ENCODE measurements at places on chromosomes 7 and 10.
A peak's percentile ranks its signal among the peaks of the same experiment; 100 is the strongest.

GRCh38 chr10:75207857-75208144 is 2.8 kb upstream of the VDAC2 start:
- no peak for DNase-seq

DNA sequence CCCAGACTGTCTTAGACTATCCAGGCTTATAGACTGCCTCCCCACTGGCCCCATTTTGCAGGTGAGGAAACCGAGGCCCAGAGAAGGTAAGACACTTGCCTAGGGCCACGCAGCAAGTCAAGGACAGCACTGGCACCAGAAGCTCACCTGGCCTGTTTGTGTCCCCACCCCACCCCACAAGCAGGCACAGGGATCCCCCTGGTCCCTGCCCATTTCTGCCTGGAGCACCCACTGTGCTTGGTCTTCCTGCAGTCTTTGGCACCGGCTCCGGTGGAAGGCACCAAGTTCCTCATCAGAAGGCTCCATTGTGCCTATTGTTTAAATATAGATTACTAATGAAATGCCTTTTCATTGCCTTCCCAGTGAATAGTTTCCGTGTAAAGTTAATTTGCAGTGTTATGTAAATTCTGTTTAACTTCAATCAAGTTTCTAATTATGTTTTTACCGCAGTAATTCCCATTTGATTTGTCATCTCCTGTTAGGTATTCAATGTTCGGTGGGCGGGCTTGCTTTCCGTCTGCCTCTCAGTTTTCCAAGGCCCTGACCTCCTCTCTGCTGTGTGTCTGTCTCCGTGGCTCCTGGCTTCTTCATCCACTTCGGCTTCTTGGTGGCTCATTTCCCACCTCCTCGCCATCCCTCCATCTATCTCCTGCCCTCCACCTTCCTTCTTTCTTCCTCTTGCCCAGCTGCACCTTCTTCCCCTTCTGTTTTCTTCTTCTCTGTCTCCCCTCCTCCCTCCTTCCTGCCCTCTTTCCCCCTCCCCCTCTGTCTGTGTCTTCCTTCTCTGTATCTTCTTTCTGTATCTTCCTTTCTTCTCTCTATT is 75.8 kb downstream of the ZMIZ1 start:
- no peak for DNase-seq

GRCh38 chr10:76015245-76015644 is 583.8 kb downstream of the LRMDA start:
- DNase-seq = no peak

- DNase-seq = no peak
These were observed 415.1 kb downstream of the THSD7A start for GRCh38 chr7:11416641-11417458.

- peak; percentile 8 for DNase-seq
These were observed 219.9 kb downstream of the TCF7L2 start for GRCh38 chr10:113169853-113170460.

DNA sequence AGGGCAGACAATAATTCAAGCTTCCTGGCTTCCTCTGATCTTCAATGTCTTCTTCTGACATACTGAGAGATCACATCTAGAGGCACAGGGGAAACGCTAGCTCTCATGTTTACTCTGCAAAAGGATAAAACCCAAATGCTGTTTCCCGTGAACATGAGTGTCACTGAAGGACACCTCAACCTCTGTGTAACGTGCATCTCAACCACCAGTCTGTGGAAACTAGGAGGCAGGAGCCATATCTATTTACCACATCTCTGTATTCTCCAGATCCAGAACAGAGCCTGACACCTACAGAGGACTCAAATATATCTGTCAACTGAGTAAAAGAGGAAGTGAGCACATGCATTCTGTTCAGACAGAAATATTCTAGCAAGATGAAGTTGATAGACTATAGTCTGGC is 140.3 kb upstream of the TARP start:
- no peak for DNase-seq
